ENCODE measurements at places on chromosomes 12 and 14. TPM values are rescaled to one million over a fixed set of nuclear protein-coding genes. Genes with fewer than 3 reads are reported as not detected.
A peak's percentile ranks its signal among the peaks of the same experiment; 100 is the strongest.

- H3K27me3 ChIP-seq = peaks cover 3% of the 10 kb centered on the region
- no peak for DNase-seq
- H3K4me3 ChIP-seq = no peak overlapping the region
- H3K4me1 ChIP-seq = no peaks in the 10 kb centered on the region
- H3K27ac ChIP-seq = no peak overlapping the region
Measured at GRCh38 chr12:130522244-130522834, 184.7 kb downstream of the PIWIL1 start.

GRCh38 chr12:128387811-128388422 lies 120.9 kb downstream of the TMEM132C start:
- no peak overlapping the region for H3K4me3 ChIP-seq
- no peaks in the 10 kb centered on the region for H3K4me1 ChIP-seq
- DNase-seq = peak; percentile 51
- H3K27ac ChIP-seq = no peak overlapping the region

DNA sequence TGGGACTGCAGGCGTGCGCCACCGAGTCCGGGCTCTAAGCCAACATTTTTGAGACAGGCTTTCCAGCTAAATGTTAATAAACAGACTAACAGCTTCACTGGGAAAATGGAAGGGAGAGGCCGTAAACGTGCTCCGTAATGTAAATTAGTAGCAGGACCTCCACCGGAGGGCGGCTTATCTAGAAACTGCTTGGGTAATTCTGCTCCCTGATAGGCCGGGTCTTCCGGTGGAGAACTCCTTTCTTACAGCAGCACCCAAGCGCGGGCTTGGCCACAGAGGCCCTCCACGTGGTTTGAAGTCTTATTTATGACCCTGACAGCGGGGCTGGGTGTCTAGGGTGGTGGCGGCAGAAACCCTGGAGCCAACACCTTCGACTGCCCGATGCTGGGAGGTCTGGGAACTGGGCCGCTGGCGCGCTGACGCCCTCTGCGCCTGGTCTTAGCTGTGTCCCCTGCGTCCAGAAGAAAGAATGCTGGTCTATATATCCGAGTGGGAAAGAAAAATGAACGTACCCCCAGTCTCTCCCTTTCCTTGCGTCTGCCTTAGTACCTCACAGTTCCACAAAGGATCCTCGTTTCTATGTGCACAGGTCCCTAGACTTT lies 1.7 kb downstream of the DPPA3 start:
- no peak overlapping the region for H3K4me3 ChIP-seq
- H3K27ac ChIP-seq = no peak overlapping the region
- peaks cover 2% of the 10 kb centered on the region for H3K27me3 ChIP-seq
- DNase-seq = no peak

Gene GARIN6
- total RNA-seq = not detected

Measured in activated CD8-positive, alpha-beta T cell treated with anti-CD3 and anti-CD28 coated beads for 36 hours (primary cell).